ENCODE measurements at places on chromosomes 7 and 10. TPM values are rescaled to one million over a fixed set of nuclear protein-coding genes. Genes with fewer than 3 reads are reported as not detected.

DNA sequence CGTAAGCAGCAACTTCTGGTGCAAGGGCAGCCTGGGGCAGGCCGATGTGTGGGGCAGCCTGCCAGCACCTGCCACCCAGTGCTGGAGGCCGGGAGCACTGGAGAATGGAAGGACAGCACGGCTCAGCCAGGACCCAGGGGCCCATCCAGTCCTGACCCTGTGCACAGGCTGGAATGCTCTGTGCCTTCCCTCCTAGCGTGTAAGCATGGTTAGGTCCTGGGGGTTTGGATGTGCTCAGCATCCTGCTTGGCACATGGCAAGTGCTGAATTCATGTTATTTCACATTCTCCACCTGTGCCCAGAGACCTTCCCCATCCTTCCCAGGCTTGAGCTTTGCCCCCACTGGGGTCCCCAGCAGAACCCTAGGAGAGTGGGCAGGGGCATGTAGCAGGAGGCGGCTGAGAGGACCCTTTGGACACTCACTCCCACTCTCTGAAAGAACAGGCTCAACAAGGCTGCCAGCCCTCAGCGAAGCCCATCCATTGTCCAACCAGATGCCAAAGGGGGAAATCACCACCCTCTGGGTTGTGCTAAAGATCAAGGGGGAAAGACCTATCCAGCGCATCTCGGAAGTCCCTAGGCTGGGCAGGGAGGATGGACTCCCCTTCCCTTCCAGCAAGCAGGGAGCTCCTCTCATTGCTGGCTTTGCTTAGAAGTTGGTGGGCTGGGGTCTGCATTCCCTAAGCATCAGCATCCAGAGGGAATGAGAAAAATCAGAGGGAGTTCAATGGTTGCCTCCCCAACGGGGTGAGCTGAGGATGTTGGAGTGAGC lies 29.7 kb downstream of the ANXA8 start:
- peaks cover 7% of the 10 kb centered on the region for H3K4me1 ChIP-seq
- DNase-seq: no peak
- no peak overlapping the region for H3K27ac ChIP-seq
- H3K36me3 ChIP-seq: peaks cover 5% of the 10 kb centered on the region
- peaks cover 52% of the 10 kb centered on the region for H3K27me3 ChIP-seq
- no peak overlapping the region for H3K4me3 ChIP-seq

Gene GIMAP2
- total RNA-seq: 68.2 TPM

DNA sequence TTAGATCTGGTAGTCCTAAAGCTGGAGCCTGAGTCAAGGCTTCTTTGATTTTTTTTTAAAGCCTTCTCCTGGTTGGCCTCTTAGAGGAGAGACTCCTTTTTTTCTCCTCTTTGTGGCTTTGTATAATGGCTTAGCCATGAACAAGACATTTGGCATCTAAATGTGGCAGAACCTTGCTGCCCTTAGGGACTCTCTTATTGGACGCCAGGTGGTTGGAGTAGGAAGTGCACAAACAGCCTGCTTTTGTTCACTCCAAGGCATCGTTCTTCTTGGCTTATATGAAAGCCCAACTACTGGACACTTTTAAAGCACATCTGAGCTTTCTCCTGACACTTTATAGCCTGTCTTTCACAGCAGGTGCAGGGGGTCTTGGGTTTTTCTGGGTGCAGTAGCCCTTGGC lies 25.0 kb downstream of the ZPBP start:
- H3K36me3 ChIP-seq: peaks cover 4% of the 10 kb centered on the region
- peaks cover 20% of the 10 kb centered on the region for H3K4me1 ChIP-seq
- H3K27me3 ChIP-seq: no peaks in the 10 kb centered on the region
- peak; percentile 11 for DNase-seq
- peak overlapping the region; percentile 91 for H3K4me3 ChIP-seq
- H3K27ac ChIP-seq: peak overlapping the region; percentile 93

DNA sequence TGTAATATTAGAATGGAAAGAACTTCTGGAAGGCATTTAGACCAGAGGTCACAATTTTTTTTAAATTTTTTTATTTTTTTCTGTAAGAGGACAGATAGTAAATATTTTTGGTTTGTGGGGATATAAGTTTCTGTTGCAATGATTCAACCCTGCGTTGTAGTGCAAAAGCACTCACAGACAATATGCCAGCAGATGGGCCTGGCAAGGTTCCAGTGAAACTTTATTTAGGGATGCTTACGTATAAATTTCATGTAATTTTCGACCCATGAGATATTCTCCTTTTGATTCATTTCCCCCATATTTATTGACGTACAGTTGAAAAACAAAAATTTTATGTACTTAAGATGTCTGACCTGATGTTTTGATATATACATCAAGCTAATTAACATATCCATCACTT lies 72.8 kb upstream of the NMT2 start:
- H3K27ac ChIP-seq: peak overlapping the region; percentile 22
- no peak for DNase-seq
- no peaks in the 10 kb centered on the region for H3K27me3 ChIP-seq
- H3K4me1 ChIP-seq: peaks cover 23% of the 10 kb centered on the region
- H3K4me3 ChIP-seq: no peak overlapping the region

DNA sequence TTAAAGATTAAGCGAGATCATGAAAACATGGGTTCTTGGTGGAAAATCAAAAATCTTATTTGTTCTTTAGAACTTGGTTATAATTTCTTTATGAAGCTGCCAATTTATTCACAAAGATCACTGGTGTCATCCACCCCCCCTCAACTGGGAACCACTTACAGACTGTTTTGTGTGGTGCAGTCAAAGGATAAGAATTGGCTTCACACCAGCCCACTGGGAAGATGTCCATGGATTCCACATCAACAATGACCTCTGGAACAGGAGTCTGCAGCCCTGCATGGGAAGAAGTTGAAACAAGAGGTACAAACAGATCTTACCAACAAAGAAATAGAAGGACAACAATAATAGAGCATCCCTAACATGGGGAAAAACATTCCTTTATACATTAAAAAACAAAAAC lies 205.2 kb downstream of the SFMBT2 start:
- no peaks in the 10 kb centered on the region for H3K27me3 ChIP-seq
- H3K36me3 ChIP-seq: peaks cover 9% of the 10 kb centered on the region
- peak overlapping the region; percentile 5 for H3K27ac ChIP-seq
- DNase-seq: no peak
- H3K4me3 ChIP-seq: no peak overlapping the region

DNA sequence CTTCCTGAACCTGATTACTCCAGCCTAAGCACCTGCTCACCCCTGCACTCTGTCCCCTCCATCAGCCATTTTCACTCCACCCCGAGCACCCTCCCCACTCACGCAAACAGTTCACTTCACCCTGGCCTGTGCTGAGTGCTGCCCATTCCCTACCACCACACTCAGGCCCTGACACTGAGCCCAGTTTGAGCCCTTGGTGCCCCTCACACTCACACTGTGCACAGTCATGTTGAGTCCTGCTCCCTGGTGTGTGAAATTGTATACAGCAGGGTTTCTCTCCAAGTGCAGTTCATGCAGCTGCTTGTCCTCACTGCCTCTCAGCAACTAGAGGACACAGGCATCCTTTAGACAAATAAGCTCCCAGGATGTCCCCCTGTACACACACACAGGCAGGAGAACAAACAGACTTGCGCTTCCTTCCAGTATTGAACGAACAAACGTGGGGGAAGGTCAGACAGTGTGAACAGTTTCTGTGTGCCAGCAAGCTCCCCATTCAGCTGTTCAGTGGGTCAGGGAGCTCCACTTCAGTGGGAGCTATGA lies 6.8 kb downstream of the MYO1G start:
- peak overlapping the region; percentile 82 for H3K27ac ChIP-seq
- no peak for DNase-seq
- peaks cover 21% of the 10 kb centered on the region for H3K4me1 ChIP-seq
- H3K4me3 ChIP-seq: peak overlapping the region; percentile 9

- H3K36me3 ChIP-seq: peaks cover 9% of the 10 kb centered on the region
- H3K27ac ChIP-seq: no peak overlapping the region
- peaks cover 2% of the 10 kb centered on the region for H3K4me1 ChIP-seq
- no peak for DNase-seq
- H3K27me3 ChIP-seq: no peaks in the 10 kb centered on the region
- H3K4me3 ChIP-seq: no peak overlapping the region
Observed at GRCh38 chr7:73449422-73449821, 15.8 kb downstream of the FZD9 start.

Gene TMEM196
- total RNA-seq: not detected

DNA sequence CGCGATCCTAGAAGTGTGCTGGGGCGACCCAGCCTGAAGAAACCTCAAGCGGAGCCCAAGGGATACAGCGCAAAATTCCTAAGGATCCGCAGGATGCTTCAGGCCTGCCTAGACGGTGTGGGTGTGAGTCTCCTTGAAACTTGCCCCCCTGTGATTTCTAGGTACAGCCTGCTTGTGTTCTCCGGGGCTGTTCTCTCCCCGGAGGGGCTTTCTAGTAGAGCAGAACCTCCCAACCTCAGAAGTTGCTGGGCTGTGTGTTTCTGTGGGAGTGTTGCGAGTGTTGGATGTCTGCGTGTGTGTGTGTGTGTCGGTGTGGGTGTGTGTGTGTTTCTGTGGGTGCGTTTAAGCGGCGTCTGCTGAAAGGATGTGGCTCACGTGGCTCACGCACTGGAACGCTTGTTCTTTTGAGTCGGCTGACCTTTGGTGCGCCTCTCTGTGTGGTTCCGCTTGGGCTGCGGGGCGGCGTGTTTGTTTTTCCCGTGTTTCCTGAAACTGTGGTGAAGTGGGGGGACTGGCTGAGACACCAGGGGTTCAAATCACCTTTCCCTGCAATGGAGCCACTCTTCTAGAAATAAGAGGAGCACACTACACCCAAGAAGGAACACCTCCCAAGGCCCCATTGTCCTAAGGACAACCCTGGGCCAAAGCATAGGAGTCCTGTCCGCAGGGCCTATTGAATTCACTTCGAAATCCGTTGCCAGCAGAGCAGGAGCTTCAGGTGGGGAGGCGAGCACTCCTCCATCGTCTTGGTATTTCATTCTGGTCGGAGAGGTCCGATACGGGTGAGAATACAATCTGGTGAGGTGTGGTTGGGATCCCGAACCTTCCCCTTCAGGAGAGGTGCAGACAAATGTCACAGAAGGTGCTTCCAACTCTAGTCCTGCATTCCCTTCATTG lies 25.1 kb upstream of the ZNF273 start:
- H3K4me1 ChIP-seq: peaks cover 18% of the 10 kb centered on the region
- peaks cover 57% of the 10 kb centered on the region for H3K27me3 ChIP-seq
- H3K27ac ChIP-seq: peak overlapping the region; percentile 63
- DNase-seq: no peak

- H3K4me1 ChIP-seq: peaks cover 2% of the 10 kb centered on the region
- H3K27me3 ChIP-seq: peaks cover 42% of the 10 kb centered on the region
- no peak for DNase-seq
- no peak overlapping the region for H3K4me3 ChIP-seq
Observed at GRCh38 chr10:124266468-124267230, 152.1 kb downstream of the OAT start.

DNA sequence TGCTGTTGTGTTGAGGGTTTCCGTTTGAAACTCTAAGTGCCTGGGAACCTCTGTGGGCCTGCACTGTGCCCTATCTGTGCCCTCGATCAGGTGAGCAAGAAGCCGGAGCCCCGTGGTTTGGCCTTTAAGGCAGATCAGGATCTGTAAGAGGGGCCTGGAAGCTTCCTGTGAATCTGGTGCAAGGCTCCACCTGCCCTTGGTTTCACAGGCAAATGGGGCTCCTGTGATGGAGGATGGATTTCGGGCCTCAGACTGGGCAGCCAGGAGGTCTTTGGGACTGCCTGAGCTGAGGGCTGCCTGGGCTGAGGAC lies 21.6 kb downstream of the SCART1 start:
- H3K4me3 ChIP-seq: peak overlapping the region; percentile 87
- peak; percentile 54 for DNase-seq
- peaks cover 35% of the 10 kb centered on the region for H3K4me1 ChIP-seq
- H3K27me3 ChIP-seq: no peaks in the 10 kb centered on the region
- peak overlapping the region; percentile 96 for H3K27ac ChIP-seq

DNA sequence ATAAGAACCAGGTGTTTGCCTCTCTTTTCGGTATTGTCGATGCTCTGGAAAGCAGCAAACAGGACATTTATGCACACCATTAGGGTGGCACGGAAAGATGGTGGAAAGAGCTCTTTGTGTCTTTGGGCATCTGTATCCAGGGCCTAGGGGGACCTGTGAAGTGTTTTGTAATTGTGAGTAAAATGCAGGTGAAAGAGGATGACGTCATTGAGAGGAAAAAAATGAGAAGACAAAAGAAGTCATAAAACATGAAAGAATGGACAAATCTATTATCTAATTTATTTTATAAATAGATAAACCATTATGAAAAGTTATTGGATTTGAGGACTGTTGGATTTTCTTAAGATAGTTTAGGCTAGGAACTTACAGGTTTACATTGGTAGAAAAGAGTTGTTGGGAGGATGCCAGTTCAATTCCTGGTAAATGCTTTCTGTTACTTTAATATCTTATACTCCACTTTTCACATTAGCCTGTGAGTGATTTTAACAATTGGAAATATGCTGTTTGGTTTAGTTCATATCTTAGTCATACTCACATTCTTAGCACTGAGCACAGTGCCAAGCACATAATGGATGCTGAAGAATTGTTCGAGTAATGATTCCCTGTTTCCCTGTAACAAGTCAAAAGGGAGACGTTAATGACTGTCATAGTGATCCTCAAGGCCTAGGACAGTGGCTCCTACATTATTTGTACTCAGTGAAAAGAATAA lies 62.6 kb downstream of the EXOC4 start:
- H3K4me1 ChIP-seq: peaks cover 6% of the 10 kb centered on the region
- no peak overlapping the region for H3K4me3 ChIP-seq
- H3K27me3 ChIP-seq: no peaks in the 10 kb centered on the region
- peaks cover 4% of the 10 kb centered on the region for H3K36me3 ChIP-seq

- peaks cover 62% of the 10 kb centered on the region for H3K27me3 ChIP-seq
- no peak overlapping the region for H3K4me3 ChIP-seq
- DNase-seq: no peak
Observed at GRCh38 chr10:128278362-128278761, 152.1 kb upstream of the MKI67 start.

DNA sequence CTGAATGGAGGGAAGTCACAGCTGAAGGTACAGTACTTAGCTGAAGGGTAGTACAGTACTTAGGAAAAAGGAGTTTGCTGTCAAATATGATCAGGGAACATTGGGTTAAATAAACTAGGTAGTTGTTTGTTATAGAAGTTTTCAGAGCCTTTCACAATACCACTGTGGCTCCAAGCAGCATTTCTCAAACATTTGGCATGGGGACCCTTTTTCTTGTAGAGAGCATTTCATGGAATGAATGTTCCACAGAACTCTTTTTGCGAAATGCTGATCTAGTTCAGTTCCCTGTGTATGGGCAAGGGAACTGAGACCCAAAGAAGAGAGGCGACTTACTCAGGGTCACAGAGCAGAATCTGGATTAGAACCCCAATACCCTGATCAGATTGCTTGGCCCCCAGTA lies 31.5 kb upstream of the DDX50 start:
- DNase-seq: no peak
- no peaks in the 10 kb centered on the region for H3K27me3 ChIP-seq
- H3K27ac ChIP-seq: no peak overlapping the region
- no peaks in the 10 kb centered on the region for H3K36me3 ChIP-seq

Gene EPHB6
- total RNA-seq: 59.9 TPM

GRCh38 chr10:14822879-14823755 lies 14.7 kb downstream of the CDNF start:
- peaks cover 5% of the 10 kb centered on the region for H3K27me3 ChIP-seq
- peaks cover 16% of the 10 kb centered on the region for H3K4me1 ChIP-seq

GRCh38 chr10:71252220-71252619 lies 39.9 kb downstream of the UNC5B start:
- no peak overlapping the region for H3K4me3 ChIP-seq
- no peaks in the 10 kb centered on the region for H3K36me3 ChIP-seq
- no peaks in the 10 kb centered on the region for H3K4me1 ChIP-seq
- H3K27me3 ChIP-seq: peaks cover 38% of the 10 kb centered on the region
- DNase-seq: no peak

GRCh38 chr7:104482362-104483037 lies 154.1 kb downstream of the LHFPL3 start:
- DNase-seq: no peak
- H3K27me3 ChIP-seq: peaks cover 18% of the 10 kb centered on the region

- H3K4me3 ChIP-seq: no peak overlapping the region
- peaks cover 2% of the 10 kb centered on the region for H3K36me3 ChIP-seq
- H3K27me3 ChIP-seq: peaks cover 74% of the 10 kb centered on the region
- DNase-seq: no peak
- H3K4me1 ChIP-seq: peaks cover 22% of the 10 kb centered on the region
Observed at GRCh38 chr7:150900675-150901074, 48.4 kb downstream of the AOC1 start.

All from T-helper 17 cell (primary cell).